ENCODE measurements at places on chromosomes 4 and X. TPM values are rescaled to one million over a fixed set of nuclear protein-coding genes. Genes with fewer than 3 reads are reported as not detected.

GRCh38 chr4:107147873-107148272 is 111.8 kb upstream of the DKK2 start:
- no peak for DNase-seq

DNA sequence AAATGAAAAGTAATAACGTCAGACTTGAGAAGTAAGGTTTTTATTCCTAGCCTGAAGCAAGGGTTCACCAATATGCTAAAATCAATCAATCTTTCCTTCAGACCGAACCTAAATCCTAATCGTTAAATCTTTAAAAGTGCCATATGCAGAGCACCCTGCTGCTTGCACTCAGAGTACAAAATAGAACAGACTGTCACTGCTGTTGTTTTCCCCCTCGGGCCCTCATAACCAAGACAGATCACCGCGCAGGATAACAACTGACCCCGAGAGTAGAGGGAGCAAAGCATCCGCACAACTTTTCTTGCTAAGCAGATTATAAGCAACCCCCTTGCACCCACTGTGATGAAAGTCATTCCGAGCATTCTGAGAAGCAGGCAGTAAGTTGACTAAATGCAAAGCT is 550.9 kb upstream of the NDST4 start:
- DNase-seq, result no peak

- no peak for DNase-seq
Observed at GRCh38 chr4:7074426-7074825, 6.6 kb upstream of the GRPEL1 start.

DNA sequence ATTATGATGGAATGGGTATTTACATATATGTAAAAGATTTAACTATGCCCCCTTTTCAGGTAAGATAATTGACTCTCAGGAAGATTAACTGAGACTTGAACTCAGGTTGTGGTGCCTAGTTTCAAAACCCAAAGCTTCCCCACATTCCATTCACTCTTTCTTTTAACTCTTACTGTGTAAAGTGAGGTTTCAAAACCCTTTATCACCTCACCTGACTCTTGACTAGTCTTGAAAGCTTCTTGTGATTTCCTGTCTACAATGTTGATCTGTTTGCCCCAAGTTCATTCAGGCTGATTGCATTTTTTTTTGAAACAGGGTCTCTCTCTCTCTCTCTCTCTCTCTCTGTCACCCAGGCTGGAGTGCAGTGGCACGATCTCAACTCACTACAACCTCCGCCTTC is 40.5 kb upstream of the RAPGEF2 start:
- DNase-seq, result no peak

GRCh38 chrX:114272096-114272686 is 311.7 kb upstream of the HTR2C start:
- no peak for DNase-seq

DNA sequence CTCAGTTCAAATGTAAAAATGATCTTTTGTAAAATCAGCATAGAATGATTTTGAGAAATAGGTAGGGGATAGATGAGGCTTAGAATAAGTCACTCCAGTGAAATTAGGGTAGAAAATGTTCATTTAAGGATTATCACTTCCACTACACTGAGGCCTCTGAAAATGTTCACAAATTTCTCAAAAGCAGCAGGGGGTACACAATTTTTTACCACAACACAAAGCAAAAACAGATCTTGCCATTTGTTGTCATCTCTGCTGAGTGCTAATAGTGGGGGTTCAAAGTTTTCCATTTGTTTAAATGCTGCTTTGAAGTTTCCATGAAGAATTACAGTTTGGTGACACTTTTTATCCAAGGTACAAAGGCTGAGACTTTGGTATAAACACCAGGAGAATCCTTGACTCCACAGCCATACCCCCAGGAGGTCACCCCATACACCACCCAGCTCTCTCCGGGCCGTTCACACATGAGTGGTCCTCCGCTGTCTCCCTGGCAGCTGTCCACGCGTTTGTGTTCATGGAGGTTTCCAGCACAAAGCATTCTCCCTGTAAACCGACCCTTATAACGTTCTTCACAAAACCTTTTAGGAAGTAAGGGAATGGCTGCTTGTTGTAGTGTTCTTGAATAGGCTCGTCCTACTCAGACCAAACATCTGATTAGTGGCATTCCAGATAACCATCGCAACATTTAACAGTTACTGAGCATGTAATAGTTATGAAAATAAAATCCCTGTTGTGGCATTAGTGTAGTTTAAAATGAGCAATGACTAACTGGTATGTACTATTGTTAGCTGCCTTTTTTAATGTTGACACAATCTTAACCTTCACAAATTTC is 71.0 kb downstream of the PRSS12 start:
- DNase-seq, result no peak

TEX13C gene
- not detected for total RNA-seq

GK gene
- 60.2 TPM for total RNA-seq

MSX1 gene
- total RNA-seq, result not detected

NSUN7 gene
- total RNA-seq, result 9.1 TPM

TMPRSS11D gene
- not detected for total RNA-seq

TRPC5OS gene
- total RNA-seq, result not detected

SPANXN2 gene
- total RNA-seq, result not detected

FAM47E gene
- total RNA-seq, result 13.9 TPM
